GM06990 (cell line): ENCODE measurements at places on chromosomes 4 and X.

- DNase-seq: no peak
Measured at GRCh38 chrX:73268463-73268862, 53.8 kb upstream of the NAP1L2 start.

DNA sequence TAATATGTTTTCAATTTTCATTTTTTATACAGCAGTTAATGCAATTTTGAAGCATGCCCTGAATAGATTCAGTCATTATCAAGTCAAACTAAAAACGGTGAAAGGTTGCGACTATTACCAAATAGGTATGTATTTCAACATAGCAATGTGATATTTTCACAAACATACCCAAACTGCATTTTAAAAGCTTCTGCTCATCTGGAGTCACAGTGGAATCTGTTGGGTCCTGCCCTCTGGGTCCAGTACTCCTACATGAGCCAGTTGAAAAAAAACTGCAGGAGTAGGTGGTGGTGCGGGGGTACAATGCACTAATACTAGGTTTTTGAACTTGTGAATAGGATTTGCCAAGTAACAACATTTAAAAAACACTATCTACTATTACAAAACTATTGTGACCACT is 938 bp downstream of the GPR34 start:
- DNase-seq: no peak

DNA sequence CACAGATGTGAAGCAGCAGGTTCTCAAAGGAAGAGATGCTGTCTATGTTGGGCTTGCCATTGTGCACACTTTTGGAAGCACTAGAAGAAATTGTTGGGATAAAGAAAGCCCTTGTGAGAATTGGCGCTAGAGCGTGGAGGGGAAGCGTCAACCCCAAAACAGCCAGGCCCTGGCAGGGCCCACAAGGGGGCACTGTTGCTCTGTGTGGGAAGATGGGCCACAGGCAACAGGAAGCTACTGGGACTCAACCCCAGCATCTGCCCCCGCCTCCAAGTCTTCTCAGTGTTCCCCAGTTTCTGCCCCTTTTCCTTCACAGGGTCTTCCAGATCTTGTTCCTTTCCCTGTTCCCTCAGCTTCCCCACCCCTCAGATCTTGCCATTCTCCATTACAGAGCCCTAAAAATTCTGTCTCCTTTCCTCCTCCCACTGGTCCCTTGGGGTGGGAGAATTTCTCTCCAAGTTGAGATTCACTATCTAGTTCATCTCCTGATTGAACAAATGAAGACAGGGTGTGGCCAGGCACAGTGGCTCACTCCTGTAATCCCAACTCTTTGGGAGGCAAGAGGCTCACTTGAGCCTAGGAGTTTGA is 85.5 kb downstream of the STARD8 start:
- DNase-seq: peak; percentile 26

DNA sequence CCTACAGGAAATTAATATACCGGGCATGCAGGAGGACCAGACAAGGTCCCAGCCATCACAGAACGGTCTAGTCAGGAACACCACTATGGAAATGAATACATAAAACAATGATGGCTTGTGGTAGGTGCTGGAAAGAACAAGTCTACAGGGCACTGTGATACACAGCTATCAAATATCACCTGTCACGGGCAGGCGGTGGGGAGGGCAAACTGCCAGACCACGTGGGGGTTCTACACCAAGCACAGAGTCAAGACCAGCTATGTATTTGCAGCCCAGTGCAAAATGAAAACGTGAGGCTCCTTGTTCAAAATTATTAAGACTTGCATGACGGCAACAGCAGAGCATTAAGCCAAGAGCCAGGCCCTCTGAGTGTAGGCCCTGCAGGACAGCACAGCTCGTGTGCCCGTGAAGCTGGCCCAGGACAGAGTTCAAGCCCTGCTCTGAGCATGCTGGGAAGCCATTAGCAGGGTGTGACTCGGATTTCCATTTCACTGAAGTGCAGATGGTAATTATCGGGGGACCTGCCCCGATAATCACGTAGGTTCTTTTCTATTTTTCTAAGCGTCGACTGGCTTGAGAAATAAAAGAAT is 83.6 kb downstream of the JAKMIP1 start:
- DNase-seq: no peak

DNA sequence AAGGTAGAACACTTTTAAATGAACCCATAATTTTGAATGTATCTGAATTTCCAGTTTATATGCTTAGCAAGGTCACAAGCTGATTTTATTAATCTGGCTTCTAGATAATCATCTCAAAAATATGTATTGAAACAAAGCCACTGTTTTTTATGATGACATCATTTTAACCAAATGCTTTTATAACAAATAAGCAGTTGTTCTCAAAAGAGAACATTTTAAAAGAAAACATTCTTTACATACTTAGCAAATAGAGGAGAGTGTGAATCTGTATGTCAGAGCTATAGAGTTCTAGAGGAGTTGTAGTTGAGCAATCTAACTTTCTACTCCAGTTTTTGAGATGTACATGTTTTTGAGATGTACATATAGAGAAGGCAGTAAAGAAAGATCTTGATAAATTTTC is 42.5 kb downstream of the LAMP2 start:
- no peak for DNase-seq

GRCh38 chr4:158033416-158034120 is 139.3 kb downstream of the GASK1B start:
- DNase-seq: no peak

- no peak for DNase-seq
Measured at GRCh38 chr4:185847352-185848097, 35.5 kb upstream of the SORBS2 start.

DNA sequence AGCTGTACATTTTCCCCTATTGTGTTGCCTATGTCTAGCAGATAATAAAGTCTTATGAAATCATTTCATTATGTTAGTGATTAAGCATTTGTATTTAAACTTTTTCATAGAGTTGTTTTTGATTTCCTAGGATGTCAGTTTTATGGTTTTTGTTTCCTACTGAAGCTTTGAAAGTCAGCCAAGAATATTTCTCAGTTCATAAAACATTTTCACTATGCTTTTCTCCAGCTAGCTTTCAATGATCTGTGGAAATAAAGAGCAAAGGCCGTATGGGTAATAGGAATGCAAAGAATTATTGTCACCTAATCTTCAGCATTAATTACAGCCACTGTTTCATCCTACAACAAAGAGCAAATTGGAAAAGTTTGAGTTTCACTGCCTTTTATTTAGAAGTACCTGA is 145.7 kb upstream of the NUDT6 start:
- DNase-seq: no peak

DNA sequence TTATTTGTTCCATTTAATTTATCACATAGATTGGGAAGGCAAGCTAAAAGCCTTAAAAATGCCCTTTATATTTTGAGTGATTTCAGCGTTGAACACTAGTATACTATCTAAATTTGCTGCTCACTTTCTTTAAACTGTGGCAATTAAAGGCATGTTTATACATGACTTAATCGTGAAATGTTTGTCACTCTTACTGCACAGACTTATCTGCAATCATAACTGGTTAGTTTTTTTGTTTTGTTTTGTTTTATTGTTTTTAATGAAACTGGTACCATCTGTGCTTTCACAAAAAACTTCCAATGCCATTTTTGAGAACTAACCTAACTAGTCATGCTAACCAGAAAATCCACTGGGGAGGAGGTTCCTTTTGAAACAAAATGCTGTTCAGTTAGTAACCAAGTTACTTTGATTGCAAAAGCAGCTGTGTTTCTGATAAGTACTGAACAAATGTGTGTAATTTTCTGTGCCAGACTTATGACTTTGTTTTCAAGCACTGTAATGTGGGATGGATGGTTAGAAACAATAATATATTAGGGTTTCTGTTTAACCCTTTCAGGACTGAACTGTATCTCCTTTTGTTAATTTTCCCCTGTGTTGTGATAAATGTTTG is 56.1 kb downstream of the CCKAR start:
- no peak for DNase-seq

GRCh38 chr4:105280338-105281123 is 133.9 kb downstream of the TET2 start:
- DNase-seq: no peak

DNA sequence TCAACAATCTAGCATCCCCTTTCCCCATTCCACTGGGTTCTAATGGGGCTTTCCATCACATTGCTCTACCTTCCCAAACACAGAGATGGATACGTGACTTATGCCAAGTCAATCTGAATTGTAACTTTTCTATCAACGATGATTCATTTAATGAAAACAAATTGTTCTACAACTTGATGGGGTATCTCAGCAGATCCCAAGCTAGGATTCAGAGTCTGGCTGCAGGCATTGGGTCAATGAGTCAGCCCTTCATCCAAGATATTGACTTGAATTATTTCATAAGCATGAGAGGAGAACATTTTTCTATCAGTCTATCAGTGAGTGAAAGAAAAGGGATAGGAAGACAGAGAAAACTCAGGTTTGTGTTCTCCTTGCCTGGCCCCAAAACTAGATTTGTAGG is 15.0 kb upstream of the HPGDS start:
- DNase-seq: no peak

- DNase-seq: no peak
Measured at GRCh38 chr4:169351872-169352271, 81.1 kb upstream of the SH3RF1 start.

DNA sequence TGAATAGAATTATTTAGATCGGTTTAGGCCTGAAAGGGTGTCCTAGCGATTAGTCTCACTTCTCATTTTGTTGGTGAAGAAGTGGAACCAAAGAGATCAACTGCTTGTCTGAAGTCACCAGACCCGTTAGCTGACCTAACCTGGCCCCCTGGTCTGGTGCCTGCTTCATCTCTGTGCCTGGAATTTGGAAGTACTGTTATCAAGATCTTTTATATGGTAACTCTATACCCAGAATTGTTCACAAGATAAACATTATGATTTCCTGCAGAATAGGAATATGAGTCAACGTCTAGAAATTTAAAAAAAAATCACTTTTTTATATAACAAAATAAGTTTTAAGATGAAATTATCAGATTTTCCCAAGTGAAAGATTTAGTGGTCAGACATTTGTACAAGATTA is 37.2 kb downstream of the LRP2BP start:
- no peak for DNase-seq

- no peak for DNase-seq
Measured at GRCh38 chr4:139642364-139642763, 23.3 kb upstream of the MGST2 start.

GRCh38 chr4:68927165-68927564 is 24.4 kb downstream of the UGT2A3 start:
- no peak for DNase-seq

- no peak for DNase-seq
Measured at GRCh38 chr4:23036503-23036902, 343.8 kb downstream of the GBA3 start.

GRCh38 chr4:62301500-62301899 is 1101.4 kb downstream of the ADGRL3 start:
- DNase-seq: no peak

GRCh38 chr4:26782168-26782829 is 78.3 kb upstream of the STIM2 start:
- no peak for DNase-seq

DNA sequence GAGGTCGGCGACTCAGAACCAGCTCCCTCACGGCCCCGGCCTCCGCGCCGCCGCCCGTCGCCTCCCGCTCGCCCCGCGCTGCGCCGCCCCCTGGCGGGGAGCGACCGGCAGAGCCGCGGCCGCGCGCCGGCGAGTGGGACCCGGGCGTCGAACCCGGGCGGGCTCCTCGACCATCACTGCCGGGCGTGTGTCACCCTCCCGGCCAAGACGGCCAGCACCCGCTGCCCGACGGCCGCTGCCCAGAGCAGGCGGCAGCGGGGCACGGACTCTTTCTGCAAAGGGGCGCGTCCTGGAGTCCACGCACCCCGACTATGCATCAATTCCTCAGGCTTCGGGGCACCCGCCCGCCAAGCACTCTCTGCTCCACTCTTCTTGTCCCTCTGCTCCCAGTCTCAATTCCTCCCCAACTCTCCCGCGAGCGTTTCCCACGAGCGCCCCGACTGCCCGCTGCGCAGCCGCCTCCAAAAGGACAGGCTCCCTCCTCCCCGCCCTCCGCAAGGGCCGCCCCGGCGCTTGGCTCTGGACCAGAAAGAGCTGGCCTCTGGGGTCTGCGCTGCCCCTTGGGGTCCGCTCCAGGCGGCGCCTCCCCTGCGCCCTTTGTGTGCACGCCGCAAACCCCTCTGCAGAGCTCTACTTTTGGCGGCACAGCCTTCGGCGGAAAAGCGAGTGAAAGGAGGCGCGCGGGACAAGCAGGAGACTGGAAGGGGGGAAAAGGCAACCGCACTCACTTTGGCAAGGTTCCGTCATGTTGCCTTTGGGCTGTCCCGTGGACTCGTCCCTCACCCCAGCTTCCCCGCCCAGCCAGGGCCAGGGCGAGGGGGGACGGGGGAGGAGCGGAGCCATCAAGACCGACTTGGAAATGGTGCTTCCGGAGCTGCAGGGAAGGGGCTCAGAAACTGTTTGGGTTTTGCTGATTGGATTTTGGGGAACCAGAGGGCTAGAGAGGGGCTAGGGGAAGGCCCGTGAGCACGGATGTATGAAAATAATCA is 1.0 kb downstream of the PDE5A start:
- DNase-seq: peak; percentile 62

DNA sequence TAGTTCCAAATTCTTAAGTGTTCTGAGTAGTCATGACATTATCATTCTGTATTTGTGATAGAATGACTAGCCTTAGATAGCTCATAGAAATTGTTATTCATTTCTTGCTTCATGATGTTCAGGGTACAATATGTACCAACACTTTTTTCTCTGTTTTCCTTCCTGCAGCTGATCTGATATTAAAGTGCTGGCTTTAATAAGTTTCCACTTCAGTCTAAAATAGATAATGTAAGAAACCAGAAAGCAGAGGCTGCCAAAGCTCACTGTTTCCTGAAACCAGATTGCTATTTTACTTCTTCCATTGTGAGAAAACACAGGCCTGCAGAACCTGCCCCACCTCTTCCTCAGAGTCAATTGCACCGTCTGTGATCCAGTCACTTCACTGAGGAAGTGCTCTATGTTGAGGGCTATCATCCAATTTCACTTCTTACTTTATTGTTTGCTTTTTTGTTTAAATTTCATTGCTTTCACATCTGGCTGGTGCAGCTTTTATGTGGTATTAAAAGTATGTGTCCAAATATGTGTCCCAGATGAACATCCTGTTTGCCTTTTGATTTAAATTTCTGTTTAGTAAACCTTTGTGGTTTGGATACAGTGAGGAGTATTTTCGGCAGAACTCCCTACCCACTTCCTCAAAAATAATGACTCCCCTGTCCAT is 652.1 kb downstream of the ANKRD50 start:
- no peak for DNase-seq

- DNase-seq: no peak
Measured at GRCh38 chrX:121179972-121180371, 132.6 kb downstream of the GLUD2 start.
